ENCODE measurements at places on chromosomes 5 and 9.

DNA sequence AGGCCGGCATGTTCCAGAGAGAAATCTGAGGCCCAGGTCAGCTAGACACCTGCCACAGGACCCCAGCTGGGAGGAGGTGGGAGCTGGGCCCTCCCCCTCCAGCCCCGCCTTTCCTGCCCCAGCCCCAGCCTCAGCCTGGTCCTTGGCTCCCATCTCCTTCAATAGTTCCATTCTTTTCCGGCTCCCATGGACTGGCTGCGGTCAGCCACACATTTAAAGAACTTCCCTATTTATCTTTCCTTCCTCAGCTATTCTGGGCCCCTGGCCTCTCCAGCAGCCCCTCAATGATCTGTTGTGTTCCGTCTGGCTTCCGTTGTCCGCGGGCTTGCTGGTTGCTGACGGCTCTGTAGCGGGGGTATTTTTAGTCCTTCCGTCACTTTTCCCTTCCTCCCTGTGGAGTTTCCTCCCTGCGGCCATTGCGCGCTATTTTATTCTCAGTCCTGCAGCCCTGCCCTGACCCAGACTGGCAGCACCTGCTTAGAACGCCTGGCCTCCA is 73.8 kb downstream of the AMBP start:
- no peak for DNase-seq

DNA sequence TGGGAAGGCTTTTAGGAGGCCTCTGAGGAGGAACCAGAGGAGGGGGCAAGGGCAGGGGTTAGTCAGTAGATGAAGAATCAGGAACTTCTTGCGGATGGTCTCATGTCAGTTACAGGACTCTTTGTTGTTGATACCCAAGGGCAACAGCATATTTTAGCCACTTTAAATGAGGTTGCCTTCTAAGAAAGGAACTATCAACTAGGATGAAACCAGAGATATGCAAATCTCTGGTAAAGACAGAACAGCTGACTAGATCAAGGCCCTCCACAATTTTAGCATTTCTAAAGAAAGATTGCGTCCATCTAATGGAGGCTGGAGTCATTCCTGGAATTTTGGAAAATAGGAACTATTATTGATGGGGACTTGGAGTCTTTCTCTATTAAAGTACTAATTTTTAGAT is 57.7 kb upstream of the KLF4 start:
- DNase-seq, result no peak

- no peak for DNase-seq
Observed at GRCh38 chr5:8329773-8330172, 460.8 kb downstream of the MTRR start.

DNA sequence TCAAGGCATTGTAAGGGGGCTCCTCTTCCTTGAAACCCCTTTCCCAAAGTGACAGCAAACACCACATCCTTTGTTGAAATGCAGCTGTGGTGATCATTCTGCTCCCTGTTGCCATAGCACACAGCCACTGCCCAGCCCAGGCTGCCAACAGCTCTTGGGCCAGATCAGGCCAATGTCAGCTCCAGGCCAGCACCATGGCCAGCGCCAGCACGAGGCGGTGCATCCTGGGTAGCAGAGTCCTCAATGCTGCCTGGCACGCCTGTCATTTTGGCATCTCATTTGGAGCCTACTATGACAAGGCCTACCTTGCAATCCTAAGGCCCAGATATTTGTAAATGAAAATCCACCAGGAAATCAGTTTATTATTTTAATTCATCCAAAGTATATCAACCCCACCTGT is 390.6 kb downstream of the DNAH5 start:
- no peak for DNase-seq

- DNase-seq, result no peak
Observed at GRCh38 chr9:34059281-34059680, 10.6 kb upstream of the UBAP2 start.

DNA sequence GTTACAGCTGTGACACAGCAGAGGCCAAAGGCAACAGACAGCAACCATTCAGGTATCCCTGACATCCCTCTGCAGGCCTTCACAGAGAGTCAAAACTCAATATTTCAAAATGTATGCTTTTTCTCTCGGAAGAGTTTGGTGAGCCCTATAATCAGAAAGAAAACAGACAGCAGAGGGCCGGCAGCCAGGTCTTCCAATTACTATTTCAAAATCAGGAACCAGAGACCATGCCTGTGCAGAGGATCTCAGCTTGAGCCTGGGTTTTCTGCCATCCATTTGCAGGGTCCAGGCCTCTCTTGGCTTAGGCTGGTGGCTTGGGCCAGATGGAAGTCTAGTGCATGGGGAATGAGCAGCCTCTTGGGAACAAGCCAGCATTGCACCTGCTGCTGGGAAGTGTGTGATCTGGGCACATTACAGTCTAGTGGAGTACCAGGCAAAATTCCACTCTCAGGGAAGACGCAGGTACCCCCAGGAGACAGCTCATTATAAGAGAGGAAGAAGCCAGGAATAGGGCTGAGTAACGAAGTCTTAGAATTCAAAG is 231.3 kb downstream of the ENC1 start:
- no peak for DNase-seq

GRCh38 chr5:124200381-124200780 is 546.1 kb downstream of the ZNF608 start:
- DNase-seq, result no peak

DNA sequence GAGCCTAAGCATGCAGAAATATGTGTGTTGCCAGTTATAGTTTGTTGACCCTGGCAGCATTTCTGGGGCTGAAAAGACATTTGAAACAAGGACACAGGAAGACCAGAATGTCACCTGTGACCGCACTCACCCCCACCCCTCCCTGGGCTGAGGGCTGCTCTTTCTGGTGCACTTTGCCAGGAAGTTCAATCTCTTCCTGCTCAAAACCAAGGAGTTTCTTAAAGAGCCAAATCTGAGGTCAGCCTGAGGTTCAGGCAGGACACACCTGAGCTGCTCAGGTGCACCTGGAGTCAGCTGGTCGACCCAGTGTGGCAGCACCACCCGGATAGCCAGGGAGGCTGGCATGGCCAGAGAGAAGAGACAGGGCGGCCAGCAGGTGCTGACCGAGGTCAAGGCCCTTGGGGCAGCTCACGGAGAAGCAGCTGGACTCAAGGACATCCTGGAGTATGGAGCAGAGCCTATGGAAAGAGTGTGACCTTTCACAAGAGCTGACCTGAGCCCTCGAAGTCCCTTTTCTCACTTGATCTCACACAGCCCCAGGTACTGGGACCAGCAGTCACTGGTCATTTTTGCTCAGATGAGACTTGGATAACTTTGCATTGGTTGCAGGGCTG is 376.9 kb upstream of the IRX4 start:
- no peak for DNase-seq
